ENCODE measurements at places on chromosomes 5 and 9. TPM values are rescaled to one million over a fixed set of nuclear protein-coding genes. Genes with fewer than 3 reads are reported as not detected.

DNA sequence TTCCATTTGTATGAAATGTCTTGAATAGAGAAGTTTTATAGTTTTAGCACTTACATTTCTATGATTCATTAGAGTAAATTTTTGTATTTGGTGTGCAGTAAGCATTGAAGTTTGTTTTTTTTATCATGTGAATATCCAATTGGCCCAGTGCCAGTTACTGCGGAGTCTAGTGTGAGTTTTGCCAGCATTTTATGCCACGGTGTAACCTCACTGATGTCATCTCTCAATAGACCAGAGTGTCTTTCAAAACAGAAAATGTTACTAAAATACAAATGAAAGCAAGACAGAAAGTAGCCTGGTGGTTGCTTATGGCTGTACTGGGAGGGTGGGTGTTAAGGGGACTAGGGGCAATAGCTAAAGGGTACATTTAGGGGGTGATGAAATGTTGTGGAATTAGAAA is 62.8 kb downstream of the IPPK start:
- H3K4me3 ChIP-seq = no peak overlapping the region
- no peaks in the 10 kb centered on the region for H3K27me3 ChIP-seq
- H3K27ac ChIP-seq = peak overlapping the region; percentile 10

DNA sequence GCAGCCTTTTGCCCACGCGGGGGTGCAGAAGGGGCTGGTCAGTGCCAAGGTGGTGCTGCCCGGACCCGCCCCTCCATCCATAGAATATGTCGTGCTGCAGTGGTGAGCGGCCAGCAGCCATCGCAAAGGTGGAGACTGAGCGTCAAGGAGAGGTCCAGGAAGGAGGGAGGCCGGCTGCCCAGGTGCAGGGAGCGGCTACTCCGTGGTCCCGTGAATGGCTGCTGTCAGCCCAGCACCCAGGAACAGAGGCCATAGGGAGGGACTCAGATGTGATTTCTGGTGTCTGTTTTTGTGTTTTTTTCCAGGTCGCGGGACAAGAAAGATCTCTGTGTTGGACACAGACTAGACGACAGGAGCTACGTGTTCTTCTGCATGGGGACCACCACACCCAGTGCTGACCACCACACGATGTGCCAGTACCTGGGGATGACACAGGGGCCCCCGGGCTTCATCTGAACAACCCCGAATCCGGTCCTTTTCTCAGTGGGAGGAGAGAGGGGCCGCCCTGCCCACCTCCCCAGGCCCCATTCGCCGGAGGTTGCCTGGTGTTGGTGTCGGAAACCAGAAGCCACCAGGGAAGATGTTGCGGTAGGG is 29.0 kb downstream of the PAEP start:
- peak; percentile 11 for DNase-seq
- no peaks in the 10 kb centered on the region for H3K36me3 ChIP-seq
- no peaks in the 10 kb centered on the region for H3K4me1 ChIP-seq
- no peak overlapping the region for H3K4me3 ChIP-seq
- no peak overlapping the region for H3K27ac ChIP-seq

GKAP1 gene
- 9.6 TPM for total RNA-seq

NMRK1 gene
- 9.6 TPM for total RNA-seq

DNA sequence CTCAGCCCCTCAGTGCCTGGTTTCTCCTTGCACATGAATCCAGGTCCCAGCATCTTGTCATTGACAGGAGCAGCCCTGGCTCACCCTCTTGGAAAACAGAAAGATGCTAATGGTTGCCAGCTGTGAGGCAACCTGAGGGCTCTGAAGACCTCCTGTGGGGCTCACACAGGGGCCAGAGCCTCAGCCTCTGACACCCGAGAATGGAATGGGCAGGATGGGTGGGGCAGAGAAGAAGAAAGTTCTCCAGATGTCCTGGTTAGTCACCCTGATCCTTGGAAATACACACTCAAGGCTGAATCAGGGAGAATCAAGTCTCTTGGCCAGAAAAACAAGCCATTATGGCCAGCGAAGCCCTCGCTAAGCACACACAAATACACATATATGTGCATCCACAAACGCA is 32.3 kb upstream of the SPATA31E1 start:
- H3K27me3 ChIP-seq = no peaks in the 10 kb centered on the region
- DNase-seq = no peak
- H3K36me3 ChIP-seq = no peaks in the 10 kb centered on the region

DNA sequence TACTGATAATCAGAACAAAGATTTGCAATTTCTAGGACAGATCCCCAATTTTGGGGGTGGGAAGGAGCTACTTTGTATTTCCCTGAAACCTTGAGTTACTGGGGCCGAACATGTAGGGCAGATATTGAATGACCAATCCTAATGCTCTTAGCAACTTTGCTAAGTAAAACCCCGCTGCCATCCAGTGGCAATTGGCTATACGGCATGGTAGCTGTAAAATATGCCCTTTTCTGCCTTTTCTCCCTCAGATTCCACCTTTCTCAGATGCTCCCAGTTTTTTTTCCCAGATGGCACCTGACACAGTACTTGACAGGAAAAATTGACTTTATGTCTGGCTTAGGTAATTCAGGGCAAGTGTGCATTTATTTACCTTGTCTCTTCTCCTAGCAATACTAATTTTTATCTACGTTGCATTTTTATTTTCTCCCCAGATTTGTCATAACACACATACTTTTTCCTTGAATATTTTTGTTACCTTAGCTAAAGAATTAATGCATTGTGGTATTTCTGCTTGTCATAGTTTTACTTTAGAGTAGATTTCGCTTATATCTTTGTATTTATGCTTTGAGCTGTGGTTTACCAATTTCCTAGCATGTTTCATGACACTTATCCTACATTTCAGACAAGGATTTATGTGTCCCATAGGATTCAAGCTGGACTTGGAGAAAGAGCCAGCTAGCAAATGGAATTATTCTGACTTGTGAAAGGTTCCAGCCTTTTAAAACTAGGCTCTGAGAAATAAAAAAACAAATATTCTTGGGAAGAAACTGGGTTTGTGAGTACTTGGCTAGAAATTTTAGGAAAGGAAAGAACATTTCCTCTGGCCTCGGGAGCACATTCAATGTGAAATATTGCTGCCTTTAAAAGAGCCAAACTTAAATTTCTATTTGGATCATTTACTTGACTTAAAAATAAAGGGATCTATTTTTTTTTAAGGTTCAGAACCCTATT is 37.4 kb downstream of the PIK3R1 start:
- DNase-seq = no peak
- peak overlapping the region; percentile 69 for H3K27ac ChIP-seq
- H3K4me1 ChIP-seq = peaks cover 97% of the 10 kb centered on the region
- H3K27me3 ChIP-seq = no peaks in the 10 kb centered on the region
- no peak overlapping the region for H3K4me3 ChIP-seq
- H3K36me3 ChIP-seq = no peaks in the 10 kb centered on the region

GRCh38 chr5:170404398-170404797 is 15.2 kb upstream of the KCNMB1 start:
- no peak overlapping the region for H3K27ac ChIP-seq
- no peak overlapping the region for H3K4me3 ChIP-seq
- no peaks in the 10 kb centered on the region for H3K36me3 ChIP-seq
- no peak for DNase-seq
- H3K4me1 ChIP-seq = no peaks in the 10 kb centered on the region
- H3K27me3 ChIP-seq = no peaks in the 10 kb centered on the region

DNA sequence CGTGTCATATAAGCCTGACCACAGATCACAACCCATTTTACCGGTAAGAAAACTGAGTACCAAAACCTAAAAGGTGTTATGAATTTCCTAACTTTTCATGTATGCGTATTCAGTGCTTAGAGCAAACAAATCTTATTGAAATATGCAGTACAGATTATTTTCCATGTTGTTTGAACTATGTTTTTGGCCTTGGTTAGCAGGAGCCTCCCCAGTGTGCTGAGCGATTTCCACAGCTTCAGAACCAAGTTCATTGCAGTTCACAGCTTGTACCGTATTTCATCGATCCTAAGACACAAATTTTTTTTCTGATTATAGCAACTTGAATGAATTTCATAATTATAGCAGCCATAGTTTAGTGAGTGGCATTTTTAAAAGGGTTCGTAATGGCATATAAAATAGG is 13.7 kb downstream of the ADAMTSL1 start:
- no peaks in the 10 kb centered on the region for H3K36me3 ChIP-seq
- no peaks in the 10 kb centered on the region for H3K4me1 ChIP-seq
- DNase-seq = no peak

DDX4 gene
- not detected for total RNA-seq

DNA sequence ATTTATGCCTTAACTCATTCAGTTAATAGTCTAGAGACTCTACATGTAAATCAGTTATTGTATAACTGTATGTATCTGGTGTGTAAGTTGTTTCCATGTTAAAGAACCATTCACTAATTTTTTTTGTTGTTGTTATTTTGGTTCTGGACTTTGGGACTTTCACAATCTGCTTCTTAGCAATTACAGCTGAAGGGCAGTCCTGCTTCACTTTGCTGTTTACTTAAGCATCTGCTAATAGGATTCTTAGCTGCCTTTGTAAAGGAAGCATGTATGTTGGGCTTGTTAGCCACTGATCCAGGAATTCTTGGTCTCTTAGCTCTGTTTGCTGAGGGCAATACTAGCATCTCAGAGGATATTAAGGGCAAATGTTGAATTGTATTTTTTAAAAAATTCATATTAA is 97.0 kb downstream of the FOCAD start:
- no peaks in the 10 kb centered on the region for H3K27me3 ChIP-seq
- H3K4me3 ChIP-seq = no peak overlapping the region
- H3K27ac ChIP-seq = no peak overlapping the region
- no peaks in the 10 kb centered on the region for H3K4me1 ChIP-seq
- peaks cover 12% of the 10 kb centered on the region for H3K36me3 ChIP-seq

CARD6 gene
- total RNA-seq = 8.0 TPM

DNA sequence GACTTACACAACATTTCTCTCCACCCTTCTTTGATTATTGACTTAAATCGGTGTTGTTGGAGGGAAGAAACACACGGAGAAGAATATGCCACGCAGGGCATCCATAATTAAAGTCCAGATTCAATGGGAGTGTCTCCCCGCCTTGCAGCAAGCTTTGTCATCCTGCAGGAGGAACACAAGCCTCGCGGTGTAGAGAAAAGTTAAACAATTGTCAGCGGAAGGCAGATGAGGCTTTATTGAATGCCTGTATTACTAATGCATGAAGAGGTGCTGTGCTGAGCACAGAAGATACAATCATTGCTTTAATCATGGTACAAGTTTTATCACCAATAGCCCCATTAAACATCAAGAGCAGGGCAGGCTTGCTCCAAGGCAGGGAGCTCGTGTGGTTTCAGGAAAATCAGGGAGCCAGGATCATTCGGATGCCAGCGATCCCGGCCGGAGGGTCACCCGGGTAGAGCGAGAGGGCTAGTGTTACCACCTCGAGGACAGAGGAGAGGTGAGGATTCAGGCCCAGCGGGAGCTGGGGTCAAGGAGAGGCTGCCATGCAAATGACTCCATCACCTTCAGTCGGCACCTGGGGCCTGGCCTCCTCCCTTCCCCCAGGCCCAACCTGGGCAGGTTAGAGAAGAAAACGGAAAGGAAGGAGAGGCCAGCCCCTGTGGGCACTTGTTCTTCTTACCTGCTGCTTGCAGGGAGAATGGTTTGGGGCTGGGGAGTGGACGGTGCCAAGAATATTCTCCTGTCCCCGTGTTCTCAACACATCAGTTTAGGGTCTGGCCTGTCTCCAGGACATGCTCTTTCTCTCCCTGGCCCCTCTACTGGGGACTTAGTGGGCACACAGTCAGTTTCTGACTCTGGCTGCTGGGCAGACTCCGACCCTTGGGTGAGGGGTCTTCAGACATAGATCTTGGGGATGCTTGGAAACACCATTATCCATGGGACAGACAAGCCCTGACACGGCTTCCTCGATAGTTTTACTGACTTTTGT is 289.5 kb downstream of the IRX2 start:
- no peaks in the 10 kb centered on the region for H3K36me3 ChIP-seq
- H3K27me3 ChIP-seq = no peaks in the 10 kb centered on the region
- H3K27ac ChIP-seq = no peak overlapping the region
- DNase-seq = no peak
- H3K4me1 ChIP-seq = no peaks in the 10 kb centered on the region

GRCh38 chr9:109047259-109047658 is 34.0 kb upstream of the CTNNAL1 start:
- H3K36me3 ChIP-seq = peaks cover 57% of the 10 kb centered on the region
- no peak overlapping the region for H3K4me3 ChIP-seq
- no peak overlapping the region for H3K27ac ChIP-seq
- no peak for DNase-seq
- no peaks in the 10 kb centered on the region for H3K27me3 ChIP-seq

DNA sequence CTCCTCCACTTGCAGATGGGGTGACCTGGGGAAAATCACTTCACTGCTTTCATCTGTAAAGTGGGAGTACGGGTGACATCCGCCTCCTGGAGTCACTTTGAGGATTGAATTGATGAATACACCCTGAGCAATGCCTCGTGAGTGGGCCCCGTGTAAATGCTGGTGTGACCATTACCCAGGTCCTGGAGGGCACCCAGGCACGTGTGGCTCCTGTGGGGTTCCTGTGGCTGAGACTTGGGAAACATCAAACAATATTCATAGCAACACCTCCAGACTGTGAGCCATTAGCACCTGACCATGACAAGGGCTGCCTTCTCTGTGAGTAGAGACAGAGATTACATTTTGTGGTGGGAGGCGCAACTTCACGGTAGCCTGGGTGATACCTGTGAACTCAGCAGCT is 11.4 kb downstream of the MRPL36 start:
- no peak overlapping the region for H3K27ac ChIP-seq
- no peaks in the 10 kb centered on the region for H3K27me3 ChIP-seq
- H3K36me3 ChIP-seq = no peaks in the 10 kb centered on the region

DNA sequence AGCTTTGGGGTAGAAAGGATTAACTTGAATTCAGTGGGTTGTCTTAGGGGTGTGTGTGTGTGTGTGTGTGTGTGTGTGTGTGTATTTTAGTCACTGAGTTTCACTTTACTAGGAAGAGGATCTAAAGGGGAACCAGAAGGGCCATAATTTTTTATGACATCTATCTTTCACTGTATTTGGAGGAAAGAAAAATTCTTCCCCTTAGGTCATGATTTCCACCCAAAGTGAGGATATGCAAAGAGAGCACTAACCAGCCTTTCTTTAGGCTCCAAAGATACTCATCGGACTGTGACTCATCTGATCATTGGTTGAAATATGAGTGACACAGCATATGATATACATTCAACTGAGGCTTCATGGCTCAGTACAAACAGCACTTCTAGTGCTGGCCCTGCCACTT is 75.2 kb upstream of the RASGRF2 start:
- no peak overlapping the region for H3K4me3 ChIP-seq
- no peaks in the 10 kb centered on the region for H3K27me3 ChIP-seq
- DNase-seq = no peak
- H3K36me3 ChIP-seq = no peaks in the 10 kb centered on the region
- H3K27ac ChIP-seq = no peak overlapping the region

- no peaks in the 10 kb centered on the region for H3K4me1 ChIP-seq
- no peaks in the 10 kb centered on the region for H3K27me3 ChIP-seq
- no peak overlapping the region for H3K4me3 ChIP-seq
- DNase-seq = no peak
- H3K36me3 ChIP-seq = no peaks in the 10 kb centered on the region
- H3K27ac ChIP-seq = no peak overlapping the region
Measured at GRCh38 chr5:111197523-111197922, 26.7 kb upstream of the CAMK4 start.

DNA sequence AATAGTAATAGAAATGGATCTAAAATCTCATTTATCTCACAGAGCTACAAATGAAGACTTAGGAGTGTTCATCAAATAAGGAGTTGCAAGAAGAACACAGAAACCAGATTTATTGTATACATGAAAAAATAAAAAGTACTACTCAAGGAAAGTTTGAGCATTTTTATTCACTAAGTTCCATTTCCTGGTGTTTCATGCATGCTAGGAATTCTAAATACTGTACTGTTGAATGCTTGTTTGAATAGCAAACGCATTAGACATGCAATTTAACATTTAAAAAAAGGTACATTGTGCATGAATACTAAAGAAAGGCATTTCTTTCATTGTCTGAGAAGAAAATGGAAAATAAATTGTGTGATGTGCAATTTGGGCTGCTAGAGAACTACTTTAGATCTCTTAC is 52.1 kb downstream of the C6 start:
- H3K27ac ChIP-seq = no peak overlapping the region
- DNase-seq = no peak
- H3K4me1 ChIP-seq = no peaks in the 10 kb centered on the region
- H3K4me3 ChIP-seq = no peak overlapping the region
- H3K36me3 ChIP-seq = peaks cover 18% of the 10 kb centered on the region
